ENCODE measurements at places on chromosomes 16 and 17.

DNA sequence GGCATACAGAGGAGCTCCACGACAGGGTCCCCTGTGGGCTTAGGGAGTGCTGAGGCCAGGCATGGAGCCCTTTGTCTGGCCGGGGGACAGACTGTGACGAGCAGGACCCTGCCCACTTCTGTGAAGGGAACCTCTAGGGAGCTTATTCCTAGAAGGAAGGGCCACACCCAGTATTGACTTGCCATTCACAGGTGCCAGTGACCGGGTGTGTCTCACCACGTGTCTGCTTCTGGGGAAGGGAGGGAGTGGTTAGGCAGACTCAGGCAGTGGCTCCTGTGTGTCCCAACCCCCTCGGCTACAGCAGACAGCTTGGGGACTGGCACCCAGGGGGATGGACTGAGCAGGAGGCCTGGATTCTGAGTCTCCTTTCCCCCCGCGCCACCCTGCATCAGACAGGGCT lies 57.2 kb downstream of the SOCS1 start:
- DNase-seq, result no peak

- DNase-seq, result no peak
Measured at GRCh38 chr17:17872547-17873345, 36.0 kb upstream of the SREBF1 start.

GRCh38 chr16:80689487-80689886 lies 114.9 kb downstream of the CDYL2 start:
- no peak for DNase-seq

GRCh38 chr17:50076591-50077235 lies 18.4 kb upstream of the PDK2 start:
- DNase-seq, result peak; percentile 74

DNA sequence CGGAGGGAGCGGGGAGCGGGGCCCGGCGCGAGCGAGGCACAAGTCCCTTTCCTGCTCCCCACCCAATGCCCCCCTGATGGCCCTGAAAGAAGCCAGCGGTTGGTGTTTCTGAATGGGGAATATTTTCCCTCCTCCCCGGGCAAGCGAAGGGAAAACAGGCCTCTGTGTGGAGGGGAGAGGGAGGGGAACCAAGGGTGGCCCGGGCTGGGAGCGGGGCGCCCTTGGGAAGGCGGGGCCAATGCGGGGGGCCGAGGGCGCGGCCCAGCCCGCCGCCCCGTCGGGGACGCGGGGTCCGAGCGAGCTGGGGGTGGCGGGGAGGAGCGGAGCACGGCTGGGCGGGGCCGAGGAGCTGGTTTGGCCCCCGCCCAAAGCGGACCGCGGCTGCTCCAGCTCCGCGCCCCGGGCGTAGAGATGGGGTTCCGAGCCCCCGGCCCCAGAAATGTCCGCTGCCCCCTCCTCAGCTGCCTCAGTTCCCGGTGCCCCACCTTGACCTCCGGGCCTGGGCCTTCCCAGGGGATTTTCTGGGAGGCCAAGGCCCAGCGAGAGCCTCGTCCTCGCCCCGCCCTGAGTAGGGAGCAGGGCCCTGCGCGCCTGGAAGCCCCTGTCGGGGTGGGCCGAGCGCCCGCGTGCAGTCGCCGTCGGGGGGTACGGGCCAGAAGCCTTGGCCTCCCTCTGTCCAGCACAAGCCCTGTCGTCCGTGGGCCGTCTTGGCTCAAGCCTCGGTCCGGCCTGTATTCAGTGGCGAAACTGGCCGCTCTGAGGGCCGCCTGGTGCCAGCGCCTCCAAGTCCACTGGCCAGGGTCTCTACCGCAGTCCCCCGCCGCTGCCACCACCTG lies 3.9 kb upstream of the HEXIM1 start:
- peak; percentile 31 for DNase-seq

GRCh38 chr16:83579436-83579835 lies 228.3 kb upstream of the HSBP1 start:
- no peak for DNase-seq

DNA sequence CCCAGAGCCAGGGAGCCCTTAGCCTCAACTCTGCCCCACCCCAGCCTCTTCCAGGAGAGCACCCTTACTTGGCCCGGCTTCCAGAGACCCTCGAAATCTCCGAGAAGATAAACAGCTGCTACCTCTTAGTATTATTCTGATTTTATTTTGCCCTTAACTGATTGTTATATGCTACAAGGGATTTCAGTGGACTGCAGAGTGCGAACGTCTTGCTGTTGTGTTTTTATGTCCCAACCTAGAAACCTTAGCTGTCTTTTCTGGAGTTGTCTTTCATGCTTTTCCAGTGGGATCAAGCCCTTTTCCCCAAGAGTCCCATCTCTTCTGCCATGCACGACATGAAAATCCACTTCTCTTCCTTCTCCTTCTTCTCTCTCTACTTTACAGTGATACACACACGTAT lies 47.0 kb downstream of the SNX20 start:
- DNase-seq, result no peak

Data from glutamatergic neuron (in vitro differentiated cells).